ENCODE measurements at places on chromosomes 6 and 20. TPM values are rescaled to one million over a fixed set of nuclear protein-coding genes. Genes with fewer than 3 reads are reported as not detected.
A peak's percentile ranks its signal among the peaks of the same experiment; 100 is the strongest.

HUS1B gene
- 2.0 TPM for total RNA-seq

FAM110A gene
- total RNA-seq = 44.5 TPM

TNF gene
- total RNA-seq = 18.6 TPM

DNA sequence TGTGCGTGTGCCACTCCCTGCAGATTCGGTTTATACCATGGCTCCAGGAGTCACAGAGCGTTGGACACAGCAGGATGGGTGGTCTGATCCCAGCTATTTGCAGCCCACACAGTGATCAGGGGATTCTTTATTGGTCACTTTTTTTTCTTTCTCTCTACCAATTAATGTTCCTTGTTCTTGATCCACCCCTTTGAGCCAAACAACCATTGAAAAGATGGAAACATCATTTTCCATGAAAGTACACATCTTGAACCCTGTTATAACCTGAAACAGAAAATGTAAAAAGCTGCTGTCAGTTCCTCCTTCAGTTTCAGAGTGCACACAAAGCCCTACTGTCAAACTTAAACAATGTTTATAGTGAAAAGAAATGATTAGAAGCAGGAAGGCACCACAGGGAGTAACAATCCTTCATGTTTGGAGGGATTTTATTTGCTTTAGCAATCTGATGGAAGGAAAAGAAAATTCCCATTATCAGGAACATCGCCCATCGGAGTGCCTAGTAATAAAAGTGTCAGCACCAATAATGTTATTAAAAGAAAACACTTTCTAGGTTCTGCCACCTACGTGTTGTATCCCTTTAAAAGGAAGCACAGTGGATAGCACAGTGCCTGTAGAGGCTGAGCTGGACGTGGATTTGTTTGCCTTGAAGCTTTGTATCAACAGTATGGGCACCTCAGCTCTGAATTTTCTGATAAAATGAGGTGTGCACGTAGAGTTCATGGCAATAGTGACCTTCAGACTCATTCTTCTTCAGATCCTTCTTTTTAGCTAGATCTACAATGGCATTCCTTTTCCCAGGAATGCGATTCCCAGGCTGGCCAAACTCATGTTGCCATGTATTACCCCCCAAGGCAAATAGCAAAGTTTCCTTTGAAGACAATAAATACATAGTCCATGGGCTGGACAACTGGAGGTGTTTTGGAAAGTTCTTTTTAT, 16.1 kb upstream of the THBD start:
- H3K27me3 ChIP-seq = peaks cover 4% of the 10 kb centered on the region
- H3K27ac ChIP-seq = no peak overlapping the region
- H3K4me1 ChIP-seq = no peaks in the 10 kb centered on the region
- H3K36me3 ChIP-seq = no peaks in the 10 kb centered on the region
- no peak for DNase-seq

GRCh38 chr20:44532981-44533331, 11.1 kb upstream of the SERINC3 start:
- no peak overlapping the region for H3K4me3 ChIP-seq
- no peaks in the 10 kb centered on the region for H3K36me3 ChIP-seq
- no peak overlapping the region for H3K27ac ChIP-seq
- H3K27me3 ChIP-seq = no peaks in the 10 kb centered on the region

DNA sequence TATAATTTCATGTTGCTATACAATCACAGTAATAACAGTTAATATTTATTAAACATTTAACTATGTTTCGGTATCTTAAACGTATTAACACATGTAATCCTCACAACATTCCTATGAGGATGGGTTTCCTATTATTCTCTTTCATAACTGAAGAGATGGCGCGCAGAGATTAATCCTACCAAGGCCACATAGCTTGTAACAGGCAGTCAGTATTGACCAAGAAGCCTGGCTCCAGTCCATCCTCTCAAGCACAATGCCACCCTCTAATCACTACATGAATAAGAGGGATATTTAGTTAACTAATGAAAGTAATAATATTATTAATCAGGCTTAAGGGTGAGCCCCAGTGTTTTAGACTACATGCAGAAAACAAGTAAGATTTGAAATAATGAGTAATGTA, 149.7 kb upstream of the SIM1 start:
- H3K36me3 ChIP-seq = peaks cover 20% of the 10 kb centered on the region
- no peak overlapping the region for H3K27ac ChIP-seq
- H3K4me3 ChIP-seq = no peak overlapping the region
- DNase-seq = no peak

- peaks cover 43% of the 10 kb centered on the region for H3K4me1 ChIP-seq
- H3K36me3 ChIP-seq = peaks cover 3% of the 10 kb centered on the region
- no peaks in the 10 kb centered on the region for H3K27me3 ChIP-seq
- H3K27ac ChIP-seq = peak within 1 kb of the TSS; percentile 100
- DNase-seq = no peak
These were observed at the start of gene HIVEP2 for GRCh38 chr6:142945049-142945445. Gene HIVEP2, minus strand, starts transcription at chr6:142945176. Its CDS starts 170,438 bp downstream, at chr6:142774738.
